GM04504 (cell line): ENCODE measurements at places on chromosomes 7 and 10.

GRCh38 chr10:122302315-122302714 lies 31.2 kb downstream of the BTBD16 start:
- DNase-seq, result no peak

GRCh38 chr10:1411956-1412355 lies 325.4 kb downstream of the ADARB2 start:
- DNase-seq, result no peak

GRCh38 chr7:136210664-136211063 lies 233.5 kb upstream of the MTPN start:
- no peak for DNase-seq

GRCh38 chr7:48207155-48207675 lies 36.0 kb downstream of the ABCA13 start:
- no peak for DNase-seq
